ENCODE measurements at places on chromosomes 3 and 15.

DNA sequence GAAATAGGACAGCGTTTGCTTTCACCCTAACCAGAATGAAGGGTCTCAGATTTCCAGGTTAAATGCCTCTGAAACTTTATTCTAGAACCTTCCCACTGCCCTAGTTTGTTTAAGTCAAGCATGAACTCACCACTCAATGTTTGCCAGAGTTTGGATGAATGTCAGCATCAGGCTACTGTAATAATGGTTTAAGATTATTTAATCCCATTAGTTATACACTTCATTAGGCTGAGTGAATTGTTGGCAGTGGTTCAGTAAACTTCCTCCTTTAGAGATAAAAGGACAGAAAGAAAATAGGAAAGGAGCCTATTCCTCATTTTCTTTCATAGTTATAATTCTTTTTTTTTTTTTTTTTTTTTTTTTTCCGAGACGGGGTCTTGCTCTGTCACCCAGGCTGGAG is 401.9 kb upstream of the TPRG1 start:
- no peak for DNase-seq

DNA sequence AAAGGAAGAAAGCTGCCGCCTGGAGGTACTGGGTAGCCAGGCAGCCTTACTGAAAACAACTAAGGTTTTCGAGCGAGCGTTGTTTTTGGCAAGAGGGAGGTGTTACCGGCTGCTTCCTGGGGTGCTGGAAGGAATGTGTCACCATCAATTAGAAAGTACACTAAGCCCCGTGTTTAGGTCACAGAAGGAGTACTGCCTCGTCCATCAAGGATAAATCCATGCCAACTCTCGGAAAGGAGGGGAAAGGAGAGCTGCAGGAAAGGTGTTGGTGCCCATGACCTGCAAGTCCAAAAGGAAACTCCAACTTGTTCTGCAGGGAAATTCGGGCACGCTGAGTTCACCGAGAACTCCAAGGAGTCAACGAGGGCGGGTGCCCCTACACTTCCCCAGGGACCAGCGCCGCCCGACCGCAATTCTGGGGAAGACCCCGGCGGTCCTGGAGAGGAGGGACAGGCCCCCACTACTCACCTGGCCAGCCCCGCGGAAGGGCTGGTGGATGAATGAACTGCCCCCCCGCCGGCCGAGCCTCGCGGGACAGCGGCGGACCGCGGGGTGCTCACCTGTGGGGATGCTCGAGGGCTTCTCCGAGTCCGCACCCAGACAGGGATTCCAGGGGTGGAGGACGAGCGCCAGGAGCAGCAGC is 542 bp downstream of the PLOD2 start:
- DNase-seq, result no peak

- no peak for DNase-seq
Observed at GRCh38 chr15:42021593-42021992, 751 bp upstream of the PLA2G4E start.

GRCh38 chr15:70034596-70034995 is 63.1 kb downstream of the TLE3 start:
- DNase-seq, result no peak

Measured in NCI-H2029 treated with DMSO at 0.1 percent for 48 hours (cell line).